CD4-positive, alpha-beta T cell treated with Interleukin-17A for 1 hour (primary cell): ENCODE measurements at places on chromosomes 6 and 20.

GRCh38 chr6:6694825-6695624 is 106.5 kb downstream of the LY86 start:
- no peak for DNase-seq

DNA sequence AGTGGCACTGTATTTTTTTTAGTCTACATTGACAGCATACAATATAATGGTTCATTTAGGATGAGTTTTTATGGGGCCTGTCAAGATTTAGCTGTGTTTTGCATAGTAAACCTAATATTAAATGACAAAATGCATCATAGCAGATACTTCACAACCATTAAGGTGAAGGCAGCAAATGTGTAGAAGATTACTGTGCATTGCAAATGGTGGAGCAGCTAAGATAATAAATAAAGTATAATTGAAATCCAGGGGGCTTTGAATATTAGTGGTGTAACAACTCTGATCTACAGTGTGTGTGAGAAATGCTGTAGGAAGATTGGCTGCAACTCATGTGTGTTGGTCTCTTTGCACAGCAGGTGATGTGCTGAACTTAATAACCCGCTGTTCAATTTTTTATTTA is 801.9 kb upstream of the CITED2 start:
- no peak for DNase-seq

DNA sequence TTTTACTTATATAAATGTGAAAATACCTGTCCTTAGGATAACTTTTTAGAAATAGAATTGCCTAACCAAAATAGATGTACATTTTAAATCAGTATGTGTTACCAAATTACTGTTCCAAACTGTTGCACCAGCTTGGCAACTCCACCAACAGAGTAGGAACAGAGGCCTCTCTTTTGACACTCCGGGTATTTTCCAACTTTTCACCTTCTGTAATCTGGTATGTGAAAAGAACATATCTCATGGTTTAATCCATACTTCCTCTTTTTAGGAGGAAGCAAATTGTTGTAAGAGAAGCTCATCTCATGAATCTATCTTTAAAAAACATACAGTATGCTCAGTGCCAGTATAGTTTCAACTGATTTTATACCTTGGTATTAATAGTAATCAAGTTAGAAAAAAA is 24.9 kb downstream of the RNF144B start:
- no peak for DNase-seq

GRCh38 chr6:9761220-9761619 is 653.7 kb downstream of the TFAP2A start:
- DNase-seq: no peak

GRCh38 chr6:43900916-43901732 is 131.1 kb downstream of the VEGFA start:
- no peak for DNase-seq

- no peak for DNase-seq
Observed at GRCh38 chr6:4130357-4130987, 4.9 kb downstream of the ECI2 start.

DNA sequence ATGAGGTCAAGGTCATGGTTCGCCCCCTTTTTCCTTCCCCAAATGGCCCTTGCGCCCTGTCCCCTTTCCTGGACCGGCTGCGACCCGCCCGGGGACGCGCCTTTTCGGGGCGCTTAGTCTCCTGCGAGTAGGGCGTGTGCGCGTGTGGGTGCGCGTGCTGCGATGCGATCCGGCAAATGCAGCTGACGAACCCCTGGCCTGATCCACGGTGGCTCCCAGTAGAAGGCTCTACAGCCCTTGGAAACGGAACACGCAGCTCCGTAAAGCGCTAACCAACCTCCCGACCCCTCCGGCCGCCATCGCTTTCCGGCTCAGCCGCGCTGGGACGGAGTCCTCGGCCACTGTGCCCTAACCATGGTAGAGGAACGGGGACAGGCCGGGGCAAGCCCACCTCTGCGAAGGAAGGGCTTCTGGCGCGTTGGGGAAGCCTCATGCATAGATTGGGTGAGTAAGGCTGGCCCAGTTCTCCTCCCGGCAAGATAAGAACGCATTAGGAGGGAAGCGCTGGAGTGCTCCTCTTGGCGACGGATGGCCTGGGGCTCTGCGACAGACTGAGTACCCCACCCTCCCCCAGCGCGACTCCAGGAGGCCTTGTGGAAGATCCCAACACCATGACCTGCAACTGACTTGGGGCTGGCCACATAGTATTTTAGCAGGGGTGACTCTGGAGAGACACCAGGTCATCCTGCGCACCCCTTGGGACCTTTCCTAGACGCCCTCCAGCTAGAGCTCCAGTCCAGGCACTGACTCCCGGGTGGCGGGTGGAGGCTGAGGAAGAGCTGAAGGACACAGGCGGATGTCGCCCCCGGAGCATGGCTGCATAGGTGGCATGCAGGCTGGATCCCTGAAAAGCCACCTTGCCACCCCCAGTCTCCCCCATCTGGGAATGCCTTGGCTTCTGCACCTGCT is 1.1 kb upstream of the SLC4A11 start:
- no peak for DNase-seq
